EL (cell line): ENCODE measurements at places on chromosomes 1 and 21.

- DNase-seq, result no peak
Measured at GRCh38 chr1:70372426-70372825, 17.9 kb upstream of the ANKRD13C start.

DNA sequence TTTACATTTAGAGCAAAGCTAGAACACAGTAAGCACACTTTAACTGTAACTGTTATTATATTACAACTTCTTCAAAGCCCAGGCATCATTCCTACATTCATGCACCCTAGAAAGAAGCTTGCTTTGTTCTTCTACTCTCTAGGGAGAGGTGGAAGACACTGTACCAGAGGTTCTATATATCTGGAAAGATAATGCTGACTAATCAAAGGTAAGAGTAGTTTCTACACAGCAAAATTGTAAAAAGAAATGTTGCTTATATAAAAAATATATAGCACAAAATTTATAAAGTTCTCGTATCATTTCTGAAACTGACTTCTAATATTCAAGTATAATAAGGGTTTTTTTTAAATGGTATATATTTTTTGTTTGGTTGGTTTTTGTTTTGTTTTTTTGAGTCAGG is 44.0 kb downstream of the EYA3 start:
- DNase-seq, result no peak

DNA sequence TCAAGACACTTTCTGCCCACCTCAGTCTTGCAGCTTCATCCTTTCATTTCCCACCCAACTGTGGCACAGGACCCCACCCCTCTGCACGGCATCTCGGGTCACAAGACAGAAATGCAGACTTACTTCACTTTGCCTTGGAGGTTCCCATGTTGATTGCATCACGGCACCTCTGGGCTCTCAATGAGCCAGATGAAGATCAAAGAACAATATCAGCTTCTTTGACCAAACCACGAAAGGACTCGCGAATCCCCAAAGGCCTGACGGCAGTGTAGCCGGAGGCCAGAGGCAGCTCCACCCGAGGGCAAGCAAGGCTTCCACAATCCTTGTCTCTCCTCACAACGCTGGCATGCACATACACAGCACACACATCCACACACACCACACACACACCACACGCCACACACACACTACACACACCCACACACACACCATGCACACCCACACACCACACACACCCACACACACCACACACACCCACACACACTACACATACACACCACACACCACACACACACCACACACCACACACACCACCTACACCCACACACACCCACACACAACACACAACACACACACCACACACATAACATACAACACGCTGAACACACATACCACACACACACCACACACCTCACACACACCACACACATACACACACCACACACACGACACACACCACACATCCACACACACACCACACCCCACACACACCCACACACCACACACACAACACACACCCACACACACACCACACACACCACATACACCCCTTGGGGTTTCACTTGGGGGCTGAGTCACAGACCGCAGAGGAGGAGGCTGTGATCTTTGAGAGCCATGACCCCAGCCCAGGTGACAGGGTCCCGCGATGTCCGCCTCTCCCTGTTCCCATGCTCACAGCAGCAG is 35.8 kb downstream of the UBASH3A start:
- no peak for DNase-seq

GRCh38 chr1:25756215-25756614 is 43.8 kb upstream of the SELENON start:
- no peak for DNase-seq

GRCh38 chr1:103220631-103221041 is 112.3 kb upstream of the COL11A1 start:
- DNase-seq, result peak; percentile 79

DNA sequence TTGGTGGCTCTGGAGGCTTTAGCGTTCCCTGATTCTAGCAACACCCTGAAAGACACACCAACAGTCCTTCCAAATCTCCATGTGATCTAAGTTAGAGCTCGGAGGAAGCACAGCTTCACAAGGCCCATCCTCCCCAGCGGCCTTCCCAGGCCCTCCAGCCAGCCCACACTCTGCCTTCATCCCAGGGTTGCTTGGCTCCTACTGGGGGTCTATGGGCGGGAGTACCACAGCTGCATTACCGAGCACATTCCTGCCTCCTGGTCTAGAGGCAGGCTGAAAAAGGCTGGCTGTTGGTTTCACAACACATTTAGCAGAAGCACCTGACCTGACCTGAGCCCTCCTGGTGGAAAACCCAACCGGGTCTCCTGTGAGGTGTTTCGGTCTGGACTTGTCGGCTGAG is 54.7 kb upstream of the TRIM67 start:
- no peak for DNase-seq

DNA sequence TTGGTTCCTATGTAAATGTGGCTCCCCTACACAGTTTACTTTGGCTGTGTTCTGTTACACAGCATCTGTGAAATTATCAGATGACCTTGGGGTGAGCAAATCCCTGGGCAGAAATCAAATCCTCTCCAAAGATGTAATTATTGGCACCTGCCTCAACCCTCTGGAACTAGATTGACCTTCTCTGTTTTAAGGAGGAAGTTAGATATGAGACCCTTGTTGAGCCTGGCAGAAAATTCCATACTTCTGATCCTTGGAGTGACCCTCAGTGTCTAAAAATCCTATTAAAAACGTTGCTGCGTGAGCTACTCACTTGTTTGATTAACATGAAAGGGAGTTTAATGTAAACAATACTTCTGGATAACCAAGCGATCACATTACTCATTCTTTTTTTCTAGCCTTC is 122.0 kb downstream of the CLIC6 start:
- no peak for DNase-seq
